ENCODE measurements at places on chromosomes 11 and 22.

DNA sequence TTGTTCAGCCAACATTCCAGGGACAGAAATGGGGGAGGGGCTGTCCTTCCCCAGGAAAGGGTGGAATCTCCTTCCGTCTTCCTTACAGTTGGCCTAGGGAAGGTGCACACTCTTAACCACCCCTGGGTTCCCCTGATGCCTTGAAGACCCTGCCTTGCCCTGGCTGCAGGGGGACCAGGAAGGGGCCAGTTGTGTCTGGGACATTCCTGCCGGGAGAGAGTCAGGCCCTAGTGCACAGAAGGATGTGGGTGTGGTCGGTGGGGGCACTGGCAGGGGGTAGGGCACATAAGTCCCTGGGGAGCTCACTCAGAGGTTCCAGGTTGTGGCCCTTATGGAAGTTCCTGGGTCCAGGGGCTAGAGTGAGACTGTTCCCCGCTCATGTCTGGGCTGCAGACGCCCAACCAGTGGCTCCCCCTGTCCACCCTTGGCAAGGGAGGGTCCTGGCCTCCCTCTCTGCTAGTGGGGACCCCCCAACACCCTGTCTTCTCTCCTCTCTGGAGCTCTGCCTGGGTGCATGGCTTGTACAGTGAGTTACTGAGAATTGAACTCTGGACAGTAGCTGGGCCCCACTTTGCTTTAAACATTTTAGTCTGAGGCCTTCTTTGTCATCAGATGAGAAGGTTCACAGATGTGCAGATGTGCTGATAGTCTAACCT, 2.0 kb upstream of the APOBEC3A start:
- DNase-seq: no peak

GRCh38 chr22:41447435-41448188, 1.0 kb upstream of the TOB2 start:
- DNase-seq: no peak

GRCh38 chr11:6315811-6316425, 4.4 kb downstream of the CAVIN3 start:
- no peak for DNase-seq

- no peak for DNase-seq
Observed at GRCh38 chr11:10514709-10515108, 26.3 kb downstream of the RNF141 start.

GRCh38 chr22:38655519-38656255, 505 bp downstream of the FAM227A start:
- no peak for DNase-seq

DNA sequence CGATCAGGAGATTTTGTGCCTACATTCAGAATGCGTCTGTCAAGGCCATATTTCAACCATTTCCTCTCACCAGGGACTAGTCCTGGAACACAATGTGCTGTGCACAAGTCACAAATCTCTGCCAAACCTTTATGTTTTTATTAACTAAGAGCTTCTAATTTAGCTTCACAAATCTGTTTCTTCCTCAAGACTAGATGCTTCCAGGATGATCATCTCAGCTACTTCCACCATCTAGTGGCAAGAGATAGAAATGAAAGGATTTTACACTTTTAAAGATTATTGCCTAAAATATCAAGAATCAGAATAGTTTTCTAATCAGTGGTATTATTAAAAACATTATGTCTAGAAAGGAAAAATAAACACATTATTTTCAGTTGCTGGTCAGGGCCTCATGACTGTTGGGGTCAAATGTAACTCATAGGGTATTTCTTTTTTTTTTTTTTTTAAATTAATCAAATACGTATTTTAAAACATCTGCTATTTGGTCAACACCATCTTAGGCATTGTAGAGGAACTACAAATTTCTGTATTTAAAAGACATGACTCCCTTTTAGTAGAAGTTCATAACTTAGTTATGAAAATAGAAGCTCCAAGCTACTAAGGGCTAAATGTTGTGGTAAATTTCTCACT, 1102.6 kb downstream of the DLG2 start:
- no peak for DNase-seq

GRCh38 chr11:34620820-34621792, at the start of gene EHF:
Gene EHF (plus strand): TSS chr11:34621093. CDS start chr11:34642631, 21,538 bp downstream.
- no peak for DNase-seq

- no peak for DNase-seq
Observed at GRCh38 chr11:62603776-62604299, 2.2 kb upstream of the MTA2 start.

DNA sequence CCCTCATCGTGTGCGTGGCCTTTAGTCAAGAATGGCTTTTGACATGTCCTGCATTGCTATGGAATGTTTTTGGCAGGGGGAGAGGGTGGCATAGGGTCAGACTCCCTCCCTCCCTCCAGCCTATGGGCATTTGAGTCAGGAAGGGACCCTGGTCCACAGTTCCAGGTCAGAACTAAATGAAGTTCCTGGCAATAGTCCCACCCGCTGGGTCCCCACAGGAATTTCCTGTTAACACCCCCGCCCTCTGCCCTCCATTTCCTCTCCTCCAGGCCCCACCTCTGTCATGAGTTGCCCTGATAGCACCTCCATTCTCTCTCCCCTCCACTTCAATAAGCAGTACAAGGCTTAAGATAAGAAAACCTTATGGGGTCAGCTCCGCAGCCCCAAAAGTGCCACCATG, 40.8 kb upstream of the LMO2 start:
- no peak for DNase-seq

DNA sequence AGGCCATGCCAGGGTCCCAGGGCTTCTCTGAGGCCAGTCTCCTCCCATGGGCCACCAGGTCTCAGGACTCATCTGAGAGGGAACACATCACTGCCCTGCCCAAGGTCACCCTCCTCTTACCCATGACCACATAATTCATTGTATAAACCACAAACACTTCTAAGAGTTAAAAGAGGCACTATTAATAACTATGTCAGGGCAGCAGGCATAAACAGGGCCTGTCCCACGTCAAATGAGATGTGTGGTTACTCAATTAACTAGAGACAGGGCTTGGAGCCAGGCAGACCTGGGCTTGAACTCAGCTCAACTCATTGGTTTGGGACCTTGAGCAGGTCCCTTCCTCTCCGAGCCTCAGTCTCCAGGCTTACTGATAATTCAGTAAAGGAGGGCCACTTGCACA, 33.1 kb downstream of the ARAP1 start:
- DNase-seq: no peak

DNA sequence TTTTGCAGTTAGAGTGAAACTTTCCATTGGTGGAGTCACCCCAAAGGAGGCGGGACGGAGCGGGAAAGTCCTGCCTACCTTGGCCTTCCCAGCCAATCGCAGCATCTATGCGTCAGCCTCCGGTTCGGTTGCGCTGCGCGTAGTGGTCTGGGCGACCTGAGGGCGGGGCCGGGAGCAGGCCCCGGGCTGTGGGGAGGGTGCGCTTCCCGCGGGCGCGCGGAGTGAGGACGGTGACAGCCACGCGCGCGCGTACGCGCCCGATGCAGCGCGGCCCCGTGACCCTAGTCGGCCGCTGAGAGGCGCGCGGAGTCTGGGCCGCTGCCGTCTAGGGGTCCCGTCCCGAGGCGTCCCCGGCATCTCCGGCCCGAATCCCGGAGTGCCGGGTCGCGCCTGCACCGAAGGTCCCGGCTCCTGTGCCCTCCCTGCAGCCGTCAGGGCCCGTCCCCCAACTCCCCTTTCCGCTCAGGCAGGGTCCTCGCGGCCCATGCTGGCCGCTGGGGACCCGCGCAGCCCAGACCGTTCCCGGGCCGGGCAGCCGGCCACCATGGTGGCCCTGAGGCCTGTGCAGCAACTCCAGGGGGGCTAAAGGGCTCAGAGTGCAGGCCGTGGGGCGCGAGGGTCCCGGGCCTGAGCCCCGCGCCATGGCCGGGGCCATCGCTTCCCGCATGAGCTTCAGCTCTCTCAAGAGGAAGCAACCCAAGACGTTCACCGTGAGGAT, at the start of gene NF2:
NF2 (plus strand) TSS at position 276 of the 718 bp plus-strand sequence; CDS start at position 642, 366 bp downstream.
- peak; percentile 83 for DNase-seq

DNA sequence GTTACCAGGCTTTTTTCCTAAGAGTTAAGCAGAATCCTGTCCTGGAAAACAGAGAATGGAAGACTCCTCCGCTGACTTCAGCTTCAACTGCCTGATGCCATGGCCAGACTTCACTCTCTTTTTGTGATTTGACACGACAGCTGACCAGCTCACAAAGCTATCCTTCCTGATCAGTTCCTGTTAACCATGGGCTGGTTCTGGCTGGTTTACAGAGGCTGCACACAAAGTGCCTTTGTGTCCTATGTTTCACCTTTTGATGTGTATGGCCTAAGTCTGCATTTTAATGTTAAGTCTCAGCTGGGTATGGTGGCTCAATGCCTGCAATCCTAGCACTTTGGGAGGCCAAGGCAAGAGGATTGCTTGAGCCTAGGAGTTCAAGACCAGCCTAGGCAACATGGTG, 11.1 kb downstream of the FOLR3 start:
- no peak for DNase-seq

- no peak for DNase-seq
Observed at GRCh38 chr11:36044636-36045035, 100.8 kb downstream of the LDLRAD3 start.

GRCh38 chr11:67356864-67357561, 3.7 kb upstream of the POLD4 start:
- no peak for DNase-seq

DNA sequence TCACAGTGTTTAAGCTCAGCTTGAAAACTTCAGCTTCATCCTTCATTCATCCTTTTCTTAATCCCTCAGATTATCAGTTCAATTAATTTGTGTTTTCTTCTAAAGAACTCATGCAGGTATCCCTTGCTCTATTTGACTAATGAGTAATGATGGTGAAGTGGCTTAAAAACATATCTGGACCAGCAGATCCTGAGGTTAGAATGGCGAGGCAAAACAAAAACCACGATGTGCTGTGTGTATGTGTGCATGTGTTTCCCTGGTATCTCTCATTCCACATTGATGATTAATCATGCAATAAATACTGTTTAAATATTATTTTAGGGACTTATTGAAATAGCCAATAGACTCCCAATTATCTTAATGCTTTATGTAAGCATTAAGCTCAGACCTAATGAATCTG, 437.0 kb downstream of the DYNC2H1 start:
- DNase-seq: no peak

GRCh38 chr11:25423436-25424199, 908.3 kb upstream of the ANO3 start:
- no peak for DNase-seq

DNA sequence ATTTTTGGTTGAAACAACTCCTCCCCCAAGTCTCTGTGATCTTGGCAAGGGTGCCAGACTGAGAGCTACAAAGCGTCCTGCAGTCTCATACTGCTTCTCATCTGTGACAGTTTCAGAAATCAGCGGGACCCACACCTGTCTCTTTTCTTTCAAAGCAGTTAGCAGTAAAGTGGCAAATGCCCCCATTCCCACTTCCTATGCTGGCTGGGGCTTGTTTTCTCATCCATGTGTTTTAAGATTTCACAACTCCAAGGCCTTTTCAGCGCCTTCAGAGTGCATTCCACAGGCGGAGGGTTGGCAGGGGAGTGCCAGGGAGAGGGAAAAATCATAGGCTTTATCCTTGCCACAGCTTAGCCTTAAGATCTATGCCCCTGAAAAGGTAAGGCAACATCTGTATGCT, 493.5 kb downstream of the OPCML start:
- DNase-seq: no peak

Data from cortex of kidney (tissue), 1 donor.